ENCODE measurements at places on chromosomes 2 and 18. TPM values are rescaled to one million over a fixed set of nuclear protein-coding genes. Genes with fewer than 3 reads are reported as not detected.

OTOS gene
- polyA plus RNA-seq, result not detected

C2orf81 gene
- 0.91 TPM for polyA plus RNA-seq

NCKAP1 gene
- polyA plus RNA-seq, result 168 TPM

CROCC2 gene
- polyA plus RNA-seq, result not detected

ZFP36L2 gene
- polyA plus RNA-seq, result 29.5 TPM

IL36B gene
- not detected for polyA plus RNA-seq

KIF5C gene
- 0.23 TPM for polyA plus RNA-seq

MOGAT1 gene
- not detected for polyA plus RNA-seq

RGPD4 gene
- polyA plus RNA-seq, result not detected

FIGN gene
- polyA plus RNA-seq, result 3.0 TPM

DNA sequence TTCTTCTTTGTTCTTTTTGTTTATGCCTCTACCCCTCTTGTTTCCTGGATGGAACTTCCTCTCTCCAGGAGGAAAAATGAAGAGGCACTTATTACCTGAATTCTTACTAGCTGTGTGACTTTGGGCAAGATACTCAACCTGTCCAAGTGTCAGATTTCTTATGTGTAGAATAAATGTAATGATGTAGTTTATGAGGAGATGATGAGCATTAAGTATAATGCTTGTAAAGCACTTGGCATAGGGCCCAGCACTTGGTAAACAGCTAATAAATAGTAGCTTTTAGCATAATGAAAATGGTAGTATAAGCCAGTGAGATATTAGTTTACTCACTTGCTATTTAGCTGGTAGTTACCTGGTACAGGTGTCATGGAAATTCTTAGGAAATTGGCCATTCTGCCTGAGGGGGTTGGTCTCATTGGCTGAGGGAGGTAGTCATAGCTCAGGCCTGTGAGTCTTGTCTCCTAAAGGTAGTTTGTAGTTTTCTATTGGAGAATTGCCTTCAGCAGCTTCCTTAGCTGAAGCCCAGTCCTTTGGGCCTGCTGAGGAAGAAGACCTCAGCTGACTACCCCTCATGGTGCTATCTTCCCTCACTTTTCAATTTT lies 133.4 kb upstream of the NABP1 start:
- no peaks in the 10 kb centered on the region for H3K4me1 ChIP-seq
- DNase-seq, result no peak
- no peak overlapping the region for H3K4me3 ChIP-seq
- no peaks in the 10 kb centered on the region for H3K36me3 ChIP-seq
- H3K27ac ChIP-seq, result no peak overlapping the region
- no peaks in the 10 kb centered on the region for H3K27me3 ChIP-seq

- no peak overlapping the region for H3K4me3 ChIP-seq
- peaks cover 38% of the 10 kb centered on the region for H3K4me1 ChIP-seq
- H3K27ac ChIP-seq, result no peak overlapping the region
- H3K36me3 ChIP-seq, result no peaks in the 10 kb centered on the region
Measured at GRCh38 chr2:13003500-13003899, 286.8 kb downstream of the TRIB2 start.

GRCh38 chr2:149715005-149715592 lies 127.5 kb upstream of the MMADHC start:
- no peaks in the 10 kb centered on the region for H3K4me1 ChIP-seq
- no peak overlapping the region for H3K4me3 ChIP-seq
- no peak for DNase-seq
- no peaks in the 10 kb centered on the region for H3K27me3 ChIP-seq
- H3K27ac ChIP-seq, result no peak overlapping the region
- no peaks in the 10 kb centered on the region for H3K36me3 ChIP-seq

- H3K27me3 ChIP-seq, result no peaks in the 10 kb centered on the region
- DNase-seq, result no peak
- H3K4me3 ChIP-seq, result no peak overlapping the region
Measured at GRCh38 chr2:216985658-216986141, 125.8 kb upstream of the TNP1 start.

DNA sequence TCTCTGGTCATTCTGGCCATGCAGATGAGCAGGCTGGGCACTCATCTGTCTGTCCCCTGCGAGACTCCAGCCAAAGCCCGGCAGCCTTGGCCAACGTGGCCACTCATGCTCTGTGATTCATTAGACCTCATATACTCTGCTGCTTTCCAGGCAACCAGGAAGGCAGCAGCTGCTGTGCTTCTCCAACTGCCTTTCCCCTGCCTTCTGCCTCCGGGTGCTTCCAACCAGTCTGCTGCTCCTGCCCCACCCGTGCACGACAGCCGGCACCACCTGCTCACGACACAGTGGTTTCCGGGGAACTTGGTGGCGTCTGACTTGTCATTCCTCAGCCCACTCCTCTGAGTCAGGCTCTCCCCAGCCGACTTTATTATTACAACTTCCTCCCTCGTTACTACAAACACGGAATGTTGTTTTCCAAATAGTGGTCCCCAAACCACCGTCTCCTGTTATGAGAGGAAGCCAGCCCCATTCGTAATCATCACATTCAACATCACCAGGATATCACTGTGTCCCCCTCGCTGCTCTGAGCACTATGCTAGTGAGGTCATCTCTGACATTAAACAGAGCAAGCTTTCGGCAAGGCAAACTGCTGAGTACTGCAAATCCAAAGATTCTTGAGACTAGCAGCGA lies 392.4 kb downstream of the ALK start:
- H3K27me3 ChIP-seq, result no peaks in the 10 kb centered on the region
- H3K4me1 ChIP-seq, result peaks cover 12% of the 10 kb centered on the region
- DNase-seq, result peak; percentile 77
- H3K36me3 ChIP-seq, result no peaks in the 10 kb centered on the region
- no peak overlapping the region for H3K27ac ChIP-seq

DNA sequence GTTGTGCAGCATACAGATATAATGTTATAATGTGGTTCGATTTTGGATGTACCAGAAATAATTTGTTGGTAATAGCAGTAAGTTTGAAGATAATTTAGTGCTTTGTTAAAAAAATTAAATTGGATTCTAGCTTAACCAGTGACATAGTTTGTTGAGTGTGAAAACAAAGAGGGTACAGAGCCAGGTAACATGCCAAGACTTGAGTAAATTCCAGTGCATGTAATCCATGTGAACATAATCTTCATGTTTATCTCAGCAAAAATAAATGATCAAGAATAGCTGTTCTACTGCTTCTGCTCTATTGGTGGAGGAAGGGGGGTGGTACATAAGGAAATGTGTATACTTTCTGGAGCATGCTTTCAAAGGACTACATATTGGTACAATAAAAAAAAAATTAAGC lies 165.8 kb downstream of the DNAH7 start:
- no peak overlapping the region for H3K27ac ChIP-seq
- no peaks in the 10 kb centered on the region for H3K4me1 ChIP-seq
- DNase-seq, result no peak
- no peaks in the 10 kb centered on the region for H3K27me3 ChIP-seq
- no peaks in the 10 kb centered on the region for H3K36me3 ChIP-seq
- H3K4me3 ChIP-seq, result no peak overlapping the region

GRCh38 chr2:1550658-1551316 lies 137.5 kb downstream of the TPO start:
- no peak overlapping the region for H3K4me3 ChIP-seq
- no peak overlapping the region for H3K27ac ChIP-seq
- peak; percentile 60 for DNase-seq
- H3K27me3 ChIP-seq, result no peaks in the 10 kb centered on the region
- peaks cover 14% of the 10 kb centered on the region for H3K4me1 ChIP-seq
- H3K36me3 ChIP-seq, result no peaks in the 10 kb centered on the region

- H3K27ac ChIP-seq, result no peak overlapping the region
- DNase-seq, result no peak
- peaks cover 10% of the 10 kb centered on the region for H3K27me3 ChIP-seq
- peaks cover 34% of the 10 kb centered on the region for H3K36me3 ChIP-seq
Measured at GRCh38 chr2:283996-284794, 3.7 kb downstream of the ALKAL2 start.

GRCh38 chr2:239178954-239179353 lies 221.9 kb downstream of the HDAC4 start:
- peak; percentile 49 for DNase-seq
- H3K36me3 ChIP-seq, result peaks cover 2% of the 10 kb centered on the region
- H3K27me3 ChIP-seq, result no peaks in the 10 kb centered on the region
- no peak overlapping the region for H3K4me3 ChIP-seq

DNA sequence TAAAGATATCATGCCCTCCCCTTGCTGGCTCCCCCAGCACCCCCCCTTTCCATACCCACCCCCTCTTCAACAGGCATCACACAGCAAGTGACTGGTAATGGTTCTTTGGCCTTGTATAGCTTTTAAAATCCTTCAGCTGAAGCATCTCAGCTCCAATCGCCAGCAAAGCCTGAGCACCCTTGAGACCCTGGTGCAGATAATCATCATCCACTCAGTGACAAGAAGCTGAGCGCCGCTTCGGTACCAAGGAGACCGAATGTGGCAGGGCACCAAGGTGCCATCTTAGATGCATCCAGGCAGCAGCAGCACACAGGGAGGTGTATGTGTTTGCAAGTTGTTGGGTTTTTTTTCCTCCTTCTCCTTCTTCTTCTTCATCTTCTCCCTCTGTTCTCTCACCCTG lies 232.7 kb downstream of the BCL11A start:
- H3K27ac ChIP-seq, result no peak overlapping the region
- H3K36me3 ChIP-seq, result no peaks in the 10 kb centered on the region
- no peaks in the 10 kb centered on the region for H3K27me3 ChIP-seq
- no peak overlapping the region for H3K4me3 ChIP-seq

DNA sequence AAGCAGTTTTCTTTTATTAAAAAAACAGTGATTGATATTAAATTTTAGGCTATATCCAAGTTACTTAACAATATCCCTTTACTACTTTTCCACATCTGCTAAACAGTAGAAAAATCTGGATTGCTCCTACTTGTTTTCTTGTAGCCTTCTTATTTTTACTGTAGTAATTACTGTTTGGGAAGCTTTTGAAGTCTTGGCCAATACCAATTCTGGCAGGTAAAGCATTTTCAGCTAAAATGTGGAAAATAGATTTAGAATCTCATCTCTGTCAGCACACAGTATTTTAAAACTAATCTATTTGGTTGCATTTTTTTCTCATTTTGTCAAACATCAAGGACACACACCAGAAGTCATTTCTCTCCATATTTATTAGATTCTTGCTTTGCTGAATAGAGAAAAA lies 1485.7 kb upstream of the PIK3C3 start:
- H3K27me3 ChIP-seq, result no peaks in the 10 kb centered on the region
- H3K27ac ChIP-seq, result no peak overlapping the region
- no peaks in the 10 kb centered on the region for H3K36me3 ChIP-seq
- no peak overlapping the region for H3K4me3 ChIP-seq
- H3K4me1 ChIP-seq, result no peaks in the 10 kb centered on the region

DNA sequence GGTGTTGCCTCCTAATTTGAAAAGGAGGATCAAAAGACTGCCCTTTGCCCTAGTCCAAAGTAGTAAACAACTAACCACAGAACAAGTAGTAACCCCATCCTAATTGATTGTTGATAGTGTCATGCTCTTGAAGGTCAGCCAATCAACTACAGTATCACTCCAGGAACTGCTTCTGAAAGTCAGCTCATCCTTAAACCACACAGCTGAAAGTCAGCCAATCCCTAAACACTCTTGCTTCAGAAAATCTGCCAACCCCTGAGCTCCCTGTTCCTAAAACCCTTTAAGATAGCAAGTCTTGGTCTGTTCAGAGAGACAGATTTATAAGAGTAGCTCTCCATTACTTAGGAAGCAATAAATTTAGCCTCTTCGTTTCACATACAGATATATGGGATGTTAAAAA lies 51.6 kb upstream of the CPO start:
- no peaks in the 10 kb centered on the region for H3K27me3 ChIP-seq
- H3K4me1 ChIP-seq, result no peaks in the 10 kb centered on the region
- H3K36me3 ChIP-seq, result no peaks in the 10 kb centered on the region
- no peak for DNase-seq

DNA sequence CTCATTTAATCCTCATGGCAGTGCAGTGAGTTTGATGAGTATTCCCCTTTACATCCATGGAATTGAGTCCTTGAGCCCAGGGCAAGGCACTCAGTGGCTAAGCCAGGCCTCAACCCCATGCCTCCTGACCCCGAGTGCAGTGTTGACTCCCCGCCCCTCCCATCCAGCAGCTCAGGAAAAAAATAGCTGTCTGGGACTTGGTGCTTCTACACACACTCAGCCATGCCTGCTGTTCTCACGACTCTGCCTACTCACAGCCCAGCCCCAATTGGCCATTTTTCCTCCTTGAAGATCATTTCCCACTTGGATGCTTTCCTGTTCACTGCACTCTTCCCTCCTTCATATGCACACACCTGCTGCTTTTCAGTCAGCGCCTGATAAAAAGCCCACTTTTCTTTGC lies 8.8 kb downstream of the FOSL2 start:
- no peak for DNase-seq
- peak overlapping the region; percentile 100 for H3K27ac ChIP-seq
- no peaks in the 10 kb centered on the region for H3K27me3 ChIP-seq
- H3K4me1 ChIP-seq, result peaks cover 51% of the 10 kb centered on the region

- H3K36me3 ChIP-seq, result no peaks in the 10 kb centered on the region
- no peaks in the 10 kb centered on the region for H3K4me1 ChIP-seq
- no peak for DNase-seq
- H3K27me3 ChIP-seq, result no peaks in the 10 kb centered on the region
Measured at GRCh38 chr2:8103085-8103708, 578.7 kb upstream of the ID2 start.

DNA sequence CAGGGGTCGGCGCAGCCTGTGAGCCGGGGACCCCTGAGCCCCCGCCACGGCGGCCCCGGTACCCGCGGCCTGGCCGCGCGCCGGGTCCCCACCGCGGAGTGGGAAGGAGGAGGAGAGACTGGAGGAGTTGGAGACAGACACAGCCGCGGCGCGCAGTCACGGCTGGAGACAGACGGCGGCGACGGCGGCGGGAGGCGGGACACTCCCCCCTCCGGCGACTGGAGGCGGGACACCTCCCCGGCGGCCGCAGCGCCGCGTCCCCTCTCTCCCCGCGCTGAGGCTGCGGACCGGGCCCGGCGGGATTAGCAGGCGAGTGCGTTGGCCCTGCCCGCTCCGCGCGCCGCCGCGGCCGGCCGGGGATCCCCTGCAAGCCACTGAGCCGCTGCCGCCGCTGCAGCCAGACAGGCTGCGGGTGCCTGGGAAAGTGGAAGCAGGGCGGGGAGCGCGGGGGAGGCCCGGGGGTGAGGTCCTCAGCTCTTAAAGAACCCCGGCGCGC lies 1.0 kb upstream of the LDLRAD4 start:
- no peaks in the 10 kb centered on the region for H3K27me3 ChIP-seq
- H3K36me3 ChIP-seq, result no peaks in the 10 kb centered on the region
- peak; percentile 79 for DNase-seq
- H3K27ac ChIP-seq, result peak overlapping the region; percentile 95

GRCh38 chr2:125259451-125259850 lies 1234.4 kb downstream of the CNTNAP5 start:
- no peaks in the 10 kb centered on the region for H3K27me3 ChIP-seq
- DNase-seq, result no peak
- no peak overlapping the region for H3K27ac ChIP-seq
- no peak overlapping the region for H3K4me3 ChIP-seq
- no peaks in the 10 kb centered on the region for H3K4me1 ChIP-seq

- peaks cover 3% of the 10 kb centered on the region for H3K4me1 ChIP-seq
- no peaks in the 10 kb centered on the region for H3K27me3 ChIP-seq
- no peak overlapping the region for H3K4me3 ChIP-seq
- H3K36me3 ChIP-seq, result no peaks in the 10 kb centered on the region
Measured at GRCh38 chr18:34632321-34632720, 77.8 kb upstream of the DTNA start.

- no peaks in the 10 kb centered on the region for H3K27me3 ChIP-seq
- H3K36me3 ChIP-seq, result no peaks in the 10 kb centered on the region
- H3K4me3 ChIP-seq, result no peak overlapping the region
- no peak overlapping the region for H3K27ac ChIP-seq
Measured at GRCh38 chr2:11473659-11474433, 7.9 kb upstream of the E2F6 start.

GRCh38 chr2:43518181-43518580 lies 77.7 kb downstream of the THADA start:
- DNase-seq, result no peak
- no peaks in the 10 kb centered on the region for H3K27me3 ChIP-seq
- H3K4me1 ChIP-seq, result peaks cover 45% of the 10 kb centered on the region
- H3K27ac ChIP-seq, result peak overlapping the region; percentile 62
